ENCODE measurements at places on chromosomes 2 and 18.

DNA sequence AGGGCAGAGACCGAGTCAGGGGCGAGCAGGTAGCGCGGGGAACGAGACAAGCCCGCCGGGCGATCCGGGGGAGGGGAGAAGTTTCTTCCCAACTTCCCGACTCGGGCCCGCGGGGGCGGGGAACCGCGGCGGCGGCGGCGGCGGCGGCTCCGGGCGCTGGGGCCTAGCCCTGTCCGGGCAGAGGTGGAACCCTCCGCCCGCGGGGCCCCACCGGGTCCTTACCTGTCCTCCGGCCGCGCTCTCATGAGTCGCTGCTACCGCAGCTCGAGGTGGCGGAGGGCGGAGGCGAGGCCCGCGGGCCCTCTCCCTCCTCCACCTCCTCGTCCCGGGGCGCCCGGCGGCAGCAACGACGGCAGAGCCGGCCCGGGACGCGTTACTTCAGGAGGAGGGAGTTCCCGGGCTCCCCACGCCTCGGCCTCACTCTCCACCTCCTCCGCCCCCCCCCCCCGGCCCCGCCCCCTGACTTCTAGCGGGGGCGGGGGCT is at the start of gene YES1:
Gene YES1, minus strand, starts transcription at position 351 of the 484 bp plus-strand sequence. CDS start 55,415 bp downstream, outside the sequence.
- no peak for DNase-seq

DNA sequence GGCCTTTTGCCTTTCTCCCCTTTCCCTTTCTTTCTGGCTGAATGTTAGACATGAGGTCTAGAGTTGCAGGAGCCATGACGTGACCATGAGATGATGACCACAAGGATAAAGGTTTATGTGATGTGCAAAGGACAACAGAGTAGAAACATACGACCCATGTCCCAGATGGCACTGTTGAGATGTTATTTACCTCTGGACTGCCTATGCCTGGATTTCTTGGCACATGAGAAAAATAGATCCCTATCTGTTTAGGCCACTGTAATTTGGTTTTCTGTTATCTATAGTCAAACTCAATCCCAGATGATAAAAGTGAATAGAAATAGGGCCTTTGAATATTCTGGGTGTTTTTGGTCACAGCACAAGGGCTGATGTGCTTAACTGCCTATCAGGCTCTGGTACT is 58.8 kb downstream of the GDF7 start:
- no peak for DNase-seq

DNA sequence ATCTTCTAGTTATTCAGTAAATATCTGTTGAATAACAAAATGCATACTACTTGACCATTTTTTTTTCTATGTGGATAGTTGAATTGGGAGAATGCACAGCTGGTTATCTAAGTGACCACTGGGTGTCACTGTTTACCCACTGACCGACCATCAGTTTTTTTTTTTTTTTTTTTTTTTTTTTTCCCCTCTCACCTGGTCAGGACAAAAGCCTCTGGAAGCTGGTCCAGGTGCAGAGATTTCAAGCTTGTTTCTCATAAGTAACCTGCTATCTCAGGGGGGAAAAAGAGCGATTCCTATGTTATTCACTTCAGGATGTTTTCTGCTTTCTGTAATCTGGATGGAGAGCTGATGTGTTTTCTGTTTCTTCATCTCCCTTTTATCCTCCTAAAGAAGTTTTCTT is 256.0 kb downstream of the DCDC2C start:
- no peak for DNase-seq

DNA sequence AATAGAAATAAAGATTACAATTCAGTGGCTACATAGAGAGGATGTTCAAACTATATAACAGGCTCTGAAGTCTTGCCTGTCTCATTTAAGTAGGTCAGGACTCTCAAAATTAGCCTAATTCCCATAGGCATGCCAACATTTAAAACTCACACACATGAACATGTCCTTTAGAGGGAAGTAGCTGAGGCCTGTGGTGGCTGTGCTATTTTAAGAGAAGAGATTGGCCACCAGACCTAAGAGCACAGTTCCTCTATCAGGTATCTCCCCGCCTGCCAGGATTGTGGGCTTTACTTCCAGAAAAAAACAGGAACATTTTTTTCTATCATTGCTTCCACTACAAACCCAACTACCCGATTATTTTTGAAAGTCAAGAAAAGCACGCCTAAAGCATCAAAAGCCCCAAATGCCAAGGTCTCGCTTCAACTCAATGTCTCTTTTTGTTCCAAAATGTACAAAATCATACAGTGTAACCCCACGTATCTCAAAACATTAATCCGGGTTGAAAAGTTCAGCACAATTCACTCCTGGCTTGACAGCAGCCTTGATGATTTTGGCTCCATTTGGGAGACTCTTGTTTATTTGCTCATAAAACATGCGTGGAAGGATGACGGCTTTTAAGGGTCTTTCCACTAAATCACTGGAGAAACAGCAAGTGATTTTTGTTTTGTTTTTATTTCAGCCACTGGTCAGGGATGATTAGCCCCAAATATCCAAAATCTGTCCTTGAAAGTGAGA is 15.3 kb downstream of the FHL2 start:
- DNase-seq: no peak
